HepG2 (cell line): ENCODE measurements at places on chromosomes 12 and 14. TPM values are rescaled to one million over a fixed set of nuclear protein-coding genes. Genes with fewer than 3 reads are reported as not detected.

Gene GDF3
- polyA plus RNA-seq, result not detected in 2 replicates

Gene TMBIM6
- 445 and 468 TPM in 2 replicates for polyA plus RNA-seq

Gene CRIP2
- polyA plus RNA-seq, result 18.0 and 31.6 TPM in 2 replicates

Gene CCND2
- polyA plus RNA-seq, result 0.61 and 0.90 TPM in 2 replicates

Gene B4GALNT1
- polyA plus RNA-seq, result 5.4 and 5.9 TPM in 2 replicates

Gene DDX54
- polyA plus RNA-seq, result 51.3 and 61.1 TPM in 2 replicates

Gene C12orf50
- 0.13 TPM in 1 of 2 replicates, not detected in the other for polyA plus RNA-seq

Gene NEMP1
- 7.4 and 11.4 TPM in 2 replicates for polyA plus RNA-seq

Gene PPP1R12A
- 15.2 and 23.8 TPM in 2 replicates for polyA plus RNA-seq

Gene ABCD2
- polyA plus RNA-seq, result not detected in 2 replicates

GRCh38 chr12:25054783-25055144, 105.9 kb upstream of the BCAT1 start:
- no peak for DNase-seq

DNA sequence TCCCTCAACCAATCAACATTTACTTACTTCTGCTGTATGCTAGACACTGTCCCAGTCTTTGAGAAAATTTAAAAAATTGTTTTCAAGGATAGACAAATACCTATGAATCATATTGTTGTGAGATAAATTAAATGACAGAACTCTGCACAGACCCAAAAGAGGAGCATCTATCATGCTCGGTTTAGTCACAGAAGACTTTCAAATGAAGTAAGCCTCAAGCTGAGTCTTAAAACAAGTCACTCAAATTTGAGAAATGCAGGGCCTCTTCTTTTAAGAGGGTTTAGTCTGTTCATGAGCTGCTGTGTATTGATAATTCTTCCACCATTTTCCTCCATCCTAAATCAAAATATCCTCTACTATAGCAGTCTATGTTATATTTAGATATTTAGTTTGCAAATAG, 24.4 kb upstream of the COCH start:
- no peak for DNase-seq

GRCh38 chr12:52178984-52179383, 12.8 kb downstream of the KRT80 start:
- DNase-seq, result no peak

DNA sequence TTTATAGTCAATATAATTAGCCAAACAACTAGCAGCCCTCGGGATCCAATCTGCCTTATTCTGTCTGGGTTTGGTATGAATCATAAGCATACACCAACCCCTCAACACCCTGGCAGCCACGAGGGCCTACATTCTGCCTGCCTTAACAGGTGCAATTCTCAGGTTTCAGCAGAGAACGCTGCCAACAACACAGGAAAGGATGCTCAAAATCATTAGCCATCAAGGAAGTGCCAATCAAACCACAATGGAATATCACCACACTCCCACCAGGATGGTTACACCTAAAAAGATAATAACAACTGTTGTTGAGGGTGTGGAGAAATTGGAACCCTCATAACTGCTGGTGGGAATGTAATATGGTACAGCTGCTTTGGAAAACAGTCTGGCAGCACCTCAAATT, 122.8 kb downstream of the TTC7B start:
- no peak for DNase-seq

- peak; percentile 2 for DNase-seq
Measured at GRCh38 chr12:78062786-78063185, 232.1 kb downstream of the NAV3 start.

DNA sequence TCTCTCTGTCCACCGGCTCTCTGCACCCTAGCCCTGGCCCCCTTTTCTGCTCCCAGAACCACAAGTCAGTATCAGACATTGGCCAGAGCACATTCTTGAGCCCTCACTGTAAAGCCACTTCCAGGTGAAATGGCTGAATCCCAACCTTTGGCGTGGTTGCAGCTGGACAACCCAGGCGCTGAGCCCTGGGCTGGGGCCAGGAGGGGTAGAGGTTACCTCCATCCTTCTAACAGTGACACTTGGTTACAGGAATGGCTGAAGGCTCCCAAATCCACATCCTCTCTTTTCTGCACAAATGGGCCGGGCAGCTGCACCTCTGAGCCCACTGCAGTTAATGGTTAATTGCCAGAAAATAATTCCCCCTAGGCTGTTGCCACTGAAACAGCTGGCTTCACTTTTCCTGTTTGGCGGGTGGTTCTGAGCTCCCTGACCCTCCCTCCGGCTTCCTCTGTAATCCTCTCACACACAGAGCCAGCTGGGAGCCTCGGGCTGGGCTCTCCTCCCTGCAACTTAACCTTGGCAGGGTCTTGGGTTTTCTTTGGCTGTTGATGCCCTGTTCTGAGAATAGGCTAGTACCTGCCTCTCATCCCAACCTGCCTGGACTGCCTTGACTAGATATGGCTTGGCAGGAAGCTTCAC, 44.1 kb downstream of the TSPAN11 start:
- no peak for DNase-seq

- DNase-seq, result no peak
Measured at GRCh38 chr12:54286042-54287030, 5.8 kb downstream of the HNRNPA1 start.

DNA sequence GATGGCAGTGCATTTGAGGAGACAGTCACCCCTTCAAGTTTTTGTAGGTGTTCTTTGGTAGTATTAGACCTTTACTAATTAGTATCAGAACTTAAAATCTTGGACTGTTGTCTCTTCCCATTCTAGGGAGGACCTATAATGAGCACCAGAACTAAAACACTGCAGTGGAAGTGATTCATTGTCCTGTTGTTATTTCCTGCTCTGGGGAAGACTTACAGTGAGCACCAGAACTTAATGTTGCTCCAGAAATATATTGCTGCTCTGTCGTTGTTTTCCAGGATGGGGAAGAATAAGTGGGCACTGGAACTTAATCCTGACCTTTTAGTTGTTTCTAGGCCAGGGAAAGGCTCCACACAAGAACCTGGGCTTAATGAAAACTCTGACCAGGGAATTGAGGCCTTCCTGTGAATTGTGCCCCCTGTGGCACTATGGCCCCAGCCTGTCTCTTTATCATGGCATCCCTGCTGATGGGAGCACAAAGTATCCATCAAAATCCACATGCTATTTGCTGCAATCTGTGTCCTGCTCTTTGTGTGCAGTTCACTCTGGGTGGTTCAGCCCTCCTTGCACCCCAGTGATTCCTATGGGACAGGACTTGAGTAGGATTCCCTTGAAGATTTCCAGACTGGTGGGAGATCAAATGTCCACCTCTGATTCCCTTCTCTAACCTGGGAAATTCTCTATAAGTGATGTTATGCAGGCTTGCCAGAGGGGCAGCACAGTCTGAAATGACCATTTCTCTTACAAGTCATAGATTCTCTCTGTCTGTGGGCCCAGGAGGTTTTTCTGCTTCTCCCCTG, 175.8 kb downstream of the PAWR start:
- DNase-seq, result no peak

- no peak for DNase-seq
Measured at GRCh38 chr12:12909228-12909994, 18.0 kb downstream of the GPRC5A start.

- DNase-seq, result no peak
Measured at GRCh38 chr12:71070416-71071128, 87.2 kb downstream of the TSPAN8 start.

GRCh38 chr14:36817071-36817930, 155.6 kb downstream of the PAX9 start:
- DNase-seq, result no peak

GRCh38 chr12:30019366-30020140, 235.8 kb upstream of the TMTC1 start:
- DNase-seq, result no peak

DNA sequence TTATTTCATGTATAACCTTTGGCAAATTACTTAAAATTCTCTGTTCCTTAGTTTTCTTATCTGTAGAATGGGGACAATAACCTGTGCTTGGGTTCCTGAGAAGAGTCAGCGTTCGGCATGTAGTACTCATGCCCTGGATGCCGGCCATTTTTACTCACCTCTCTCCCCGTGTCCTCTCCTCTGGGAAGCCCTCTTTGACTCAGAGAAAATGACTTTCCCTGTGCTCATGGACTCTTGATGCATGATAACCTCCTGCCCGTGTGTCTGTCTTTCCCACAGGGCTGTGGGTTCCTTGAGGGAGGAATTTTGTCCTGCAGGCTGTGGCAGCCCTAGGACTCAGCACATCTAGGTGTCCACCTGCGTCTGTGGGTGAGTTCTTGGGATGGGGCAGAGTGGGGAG, 5.8 kb upstream of the C1RL start:
- no peak for DNase-seq

GRCh38 chr14:24725311-24725710, 91.3 kb upstream of the GZMB start:
- DNase-seq, result no peak

DNA sequence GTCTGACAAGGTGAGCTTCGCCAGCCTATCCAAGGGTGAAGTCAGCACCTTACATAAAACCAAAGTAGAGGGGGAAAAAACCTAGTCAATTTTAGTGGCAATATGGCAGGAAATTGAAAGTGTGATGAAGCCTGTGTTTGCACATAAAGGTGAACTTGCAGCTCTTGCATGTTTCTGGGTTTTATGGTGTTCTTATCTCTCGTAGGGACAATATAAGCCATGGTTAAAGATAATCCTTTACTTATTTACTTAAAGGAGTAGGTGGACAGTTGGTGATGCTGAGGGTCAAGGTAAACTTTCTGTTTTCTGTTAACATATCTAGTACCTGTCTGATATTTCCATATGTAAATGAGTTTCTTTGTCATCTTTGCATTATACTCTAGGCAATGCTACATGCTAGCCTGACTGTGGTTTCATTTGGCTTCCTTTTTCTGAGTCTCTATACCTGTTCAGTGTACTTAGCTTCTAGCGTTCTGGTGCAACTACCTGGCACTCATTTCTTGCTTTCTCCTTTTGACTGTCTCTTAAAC, 32.8 kb downstream of the CCDC91 start:
- no peak for DNase-seq

GRCh38 chr14:31930493-31931240, 146.4 kb upstream of the ARHGAP5 start:
- DNase-seq, result peak; percentile 43

- DNase-seq, result no peak
Measured at GRCh38 chr12:103269946-103270345, 225.8 kb downstream of the C12orf42 start.

GRCh38 chr14:84084056-84084630, 1445.8 kb upstream of the FLRT2 start:
- no peak for DNase-seq

DNA sequence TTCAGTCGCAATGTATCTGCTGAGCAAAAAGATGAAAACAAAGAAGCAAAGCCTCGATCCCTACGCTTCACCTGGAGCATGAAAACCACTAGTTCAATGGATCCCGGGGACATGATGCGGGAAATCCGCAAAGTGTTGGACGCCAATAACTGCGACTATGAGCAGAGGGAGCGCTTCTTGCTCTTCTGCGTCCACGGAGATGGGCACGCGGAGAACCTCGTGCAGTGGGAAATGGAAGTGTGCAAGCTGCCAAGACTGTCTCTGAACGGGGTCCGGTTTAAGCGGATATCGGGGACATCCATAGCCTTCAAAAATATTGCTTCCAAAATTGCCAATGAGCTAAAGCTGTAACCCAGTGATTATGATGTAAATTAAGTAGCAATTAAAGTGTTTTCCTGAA, 19.8 kb downstream of the CKB start:
- DNase-seq, result no peak

- DNase-seq, result no peak
Measured at GRCh38 chr12:21988619-21989018, 47.4 kb upstream of the ABCC9 start.

- DNase-seq, result no peak
Measured at GRCh38 chr12:19190292-19191031, 60.9 kb downstream of the PLEKHA5 start.

GRCh38 chr12:238736-239398, 23.8 kb downstream of the SLC6A13 start:
- no peak for DNase-seq

GRCh38 chr12:47020211-47020821, 59.1 kb upstream of the PCED1B start:
- DNase-seq, result no peak

DNA sequence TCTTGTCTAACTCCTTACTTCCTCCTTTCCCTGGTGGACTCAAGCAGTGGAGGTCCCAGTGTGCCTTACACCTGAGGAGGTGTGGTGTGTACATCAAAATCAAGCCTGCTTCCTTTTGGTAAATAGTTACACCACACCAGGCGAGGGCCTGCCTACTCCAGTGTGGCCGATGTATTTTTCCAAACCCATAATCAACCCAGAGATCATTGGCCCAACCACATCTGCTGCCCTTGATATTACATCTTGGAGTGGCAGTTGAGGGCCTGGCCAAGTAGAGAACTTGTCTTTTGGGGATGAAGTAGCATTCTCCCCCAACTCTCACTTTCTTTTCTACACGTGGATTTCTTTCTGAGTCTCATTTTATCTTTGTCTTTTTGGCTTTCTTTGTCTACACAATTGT, 187.4 kb downstream of the EFCAB11 start:
- DNase-seq, result no peak

GRCh38 chr12:114674251-114675047, 9.5 kb downstream of the TBX3 start:
- no peak for DNase-seq

DNA sequence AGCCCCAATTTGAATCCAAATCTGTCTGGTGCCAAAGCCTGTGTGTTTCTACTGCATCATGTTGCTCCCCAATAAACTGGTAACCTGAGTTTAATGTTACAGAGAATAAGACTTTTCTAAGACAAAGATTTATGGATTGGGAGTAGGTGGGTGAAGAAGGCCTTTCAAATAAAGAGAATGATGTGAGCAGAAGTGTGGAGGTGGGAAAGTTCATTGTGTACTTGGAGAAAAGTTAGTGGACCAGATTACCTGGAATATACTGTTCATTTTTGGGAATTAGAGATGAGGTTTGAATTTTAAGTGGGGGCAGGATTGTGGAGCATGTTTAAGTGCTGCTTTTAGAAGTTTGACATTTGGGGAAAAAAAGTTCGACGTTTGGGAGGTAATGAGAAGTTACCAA, 3.1 kb downstream of the FRS2 start:
- no peak for DNase-seq

GRCh38 chr12:54337280-54337842, 12.4 kb downstream of the COPZ1 start:
- DNase-seq, result peak; percentile 55

DNA sequence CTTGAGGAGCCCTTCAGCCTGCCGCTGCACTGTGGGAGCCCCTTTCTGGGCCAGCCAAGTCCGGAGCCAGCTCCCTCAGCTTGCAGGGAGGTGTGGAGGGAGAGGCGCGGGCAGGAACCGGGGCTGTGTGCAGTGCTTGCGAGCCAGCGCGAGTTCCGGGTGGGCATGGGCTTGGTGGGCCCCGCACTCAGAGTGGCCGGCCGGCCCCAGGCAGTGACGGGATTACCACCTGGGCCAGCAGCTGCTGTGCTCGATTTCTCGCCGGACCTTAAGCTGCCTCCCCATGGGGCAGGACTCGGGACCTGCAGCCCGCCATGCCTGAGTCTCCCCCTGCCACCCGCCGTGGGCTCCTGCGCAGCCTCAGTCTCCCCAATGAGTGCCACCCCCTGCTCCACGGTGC, 116.9 kb downstream of the PAWR start:
- no peak for DNase-seq
